Mucosa of descending colon (tissue), 3 donors: ENCODE measurements at places on chromosomes 5 and 9.

DNA sequence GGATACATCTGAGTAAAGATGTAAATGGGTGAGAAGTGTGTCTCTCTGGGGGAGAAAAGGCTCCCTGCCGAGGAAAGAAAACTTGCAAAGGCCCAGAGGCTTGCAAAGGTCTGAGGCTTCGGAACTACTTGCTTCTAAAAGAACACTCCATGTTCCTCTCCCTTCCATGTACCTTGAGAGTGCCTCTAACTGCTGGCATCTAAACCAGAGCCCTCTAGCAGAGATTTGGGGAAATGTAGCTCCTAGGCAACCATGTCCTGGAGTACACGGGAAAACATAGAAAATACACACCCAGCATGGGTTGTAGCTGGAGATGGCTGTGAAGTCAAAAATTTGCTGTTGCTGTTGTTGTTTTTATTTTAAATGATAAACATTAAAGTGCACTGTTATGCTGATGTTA is 151.6 kb downstream of the SYK start:
- DNase-seq: no peak

DNA sequence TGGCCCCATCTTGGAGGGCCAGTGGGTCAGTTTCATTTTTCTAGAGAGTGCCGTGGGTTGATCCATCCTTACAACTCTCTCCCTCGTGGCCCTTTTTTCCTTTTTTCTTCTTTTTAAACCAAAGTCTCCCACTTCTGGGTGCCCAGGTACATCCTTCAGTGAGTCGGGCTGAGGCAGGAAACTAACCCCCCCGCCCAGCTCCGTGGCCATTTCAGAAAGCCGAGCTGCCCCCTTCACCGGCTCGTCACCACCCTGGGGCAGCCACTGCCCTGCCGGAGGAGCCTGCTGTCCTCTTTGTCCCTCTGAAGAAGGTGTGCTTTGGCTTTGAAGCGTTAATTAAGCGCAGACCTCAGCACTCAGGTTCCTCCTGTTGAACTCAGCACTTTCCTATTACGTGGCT is 5.2 kb downstream of the CFAP77 start:
- DNase-seq: no peak

GRCh38 chr5:126370796-126371718 is 52.2 kb upstream of the GRAMD2B start:
- DNase-seq: peak; percentile 67

GRCh38 chr9:115717298-115717697 is 436.3 kb upstream of the PAPPA start:
- no peak for DNase-seq

DNA sequence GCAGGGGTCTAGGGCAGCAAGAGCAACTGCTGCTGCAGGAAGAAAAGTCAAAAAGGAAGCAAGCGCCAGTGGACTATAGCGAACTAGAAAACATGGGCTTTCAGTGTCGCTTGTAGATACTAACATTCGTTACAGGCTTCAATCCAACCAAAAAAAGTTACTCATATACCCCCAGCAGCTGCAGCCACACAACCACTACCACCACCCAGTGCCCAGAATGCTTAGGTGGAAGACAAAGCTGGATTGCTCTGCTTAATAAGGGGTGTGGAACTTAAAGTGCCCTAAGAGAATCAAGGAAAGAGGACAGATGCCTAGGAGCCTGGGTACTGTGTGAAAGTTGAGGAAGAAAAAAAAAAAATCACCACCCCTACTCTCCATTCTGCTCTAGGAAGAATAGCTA is 203.6 kb downstream of the ELAVL2 start:
- DNase-seq: no peak

DNA sequence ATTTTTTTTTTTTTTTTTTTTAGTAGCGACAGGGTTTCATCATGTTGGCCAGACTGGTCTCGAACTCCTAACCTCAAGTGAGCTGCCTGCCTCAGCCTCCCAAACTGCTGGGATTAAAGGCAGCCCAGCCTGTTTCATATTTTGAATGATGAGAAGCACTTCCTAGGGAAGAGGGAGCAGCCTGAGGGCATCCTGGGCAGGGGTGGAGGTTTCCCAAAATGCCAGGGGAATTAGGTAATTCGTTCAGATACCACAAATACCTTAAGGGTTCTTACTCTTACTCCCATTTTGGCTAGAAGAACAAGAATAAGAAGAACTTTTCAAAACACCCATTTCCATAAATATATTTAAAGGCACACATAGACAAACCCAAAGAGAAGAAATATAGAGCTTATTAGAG is 29.5 kb upstream of the RAPGEF1 start:
- DNase-seq: no peak

GRCh38 chr5:1034421-1034905 is 25.9 kb downstream of the NKD2 start:
- DNase-seq: no peak

DNA sequence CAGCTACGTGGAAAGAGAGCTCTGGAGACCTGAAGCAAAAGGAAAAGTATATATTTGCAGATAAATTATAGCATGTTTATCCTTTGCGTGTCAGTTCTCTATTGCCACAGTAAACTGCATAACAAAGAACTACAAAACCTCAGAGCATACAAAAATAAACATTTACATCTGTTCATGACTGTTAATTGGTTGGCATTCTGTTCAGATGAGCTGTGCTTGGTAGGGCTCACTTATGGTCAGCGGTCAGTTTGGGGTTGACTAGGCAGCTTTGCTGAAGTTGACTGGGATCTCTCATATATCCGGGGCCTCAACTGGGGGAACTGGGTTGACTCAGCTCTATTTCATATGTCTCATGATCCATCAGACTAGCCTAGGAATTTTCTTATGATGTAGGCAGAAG is 257.7 kb downstream of the TLE1 start:
- no peak for DNase-seq

DNA sequence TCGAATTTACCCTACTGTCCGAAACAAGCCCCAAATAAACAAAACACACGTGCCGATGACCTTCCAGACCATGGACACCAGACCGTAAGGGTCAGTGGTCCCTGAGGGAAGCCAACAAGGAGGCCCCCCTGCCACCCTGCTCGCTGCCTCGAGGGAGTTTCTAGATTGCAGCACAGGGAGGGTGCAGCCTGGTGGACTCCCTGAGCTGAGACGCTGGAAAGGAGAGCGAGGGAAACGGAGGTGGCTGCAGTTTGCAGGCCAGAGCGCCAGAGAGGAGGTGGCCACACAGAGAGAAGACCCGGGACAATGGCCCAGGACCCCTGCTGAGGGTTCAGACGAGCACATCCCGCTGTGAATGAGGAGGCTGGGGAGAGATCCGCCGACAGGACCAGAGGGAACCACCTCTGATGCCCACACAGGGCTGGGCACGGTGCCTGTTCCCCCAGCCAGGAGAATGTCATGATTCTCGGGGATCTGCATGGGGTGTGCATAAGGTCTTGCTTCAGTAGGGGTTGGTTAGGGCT is 48.9 kb downstream of the SLC6A3 start:
- DNase-seq: no peak

GRCh38 chr5:109340351-109340750 is 69.4 kb downstream of the PJA2 start:
- no peak for DNase-seq

- DNase-seq: no peak
Observed at GRCh38 chr5:178209334-178210072, 5.2 kb downstream of the HNRNPAB start.

- no peak for DNase-seq
Observed at GRCh38 chr5:176741561-176742211, 68.7 kb upstream of the UNC5A start.

GRCh38 chr5:7876867-7877266 is 7.9 kb downstream of the MTRR start:
- DNase-seq: no peak

DNA sequence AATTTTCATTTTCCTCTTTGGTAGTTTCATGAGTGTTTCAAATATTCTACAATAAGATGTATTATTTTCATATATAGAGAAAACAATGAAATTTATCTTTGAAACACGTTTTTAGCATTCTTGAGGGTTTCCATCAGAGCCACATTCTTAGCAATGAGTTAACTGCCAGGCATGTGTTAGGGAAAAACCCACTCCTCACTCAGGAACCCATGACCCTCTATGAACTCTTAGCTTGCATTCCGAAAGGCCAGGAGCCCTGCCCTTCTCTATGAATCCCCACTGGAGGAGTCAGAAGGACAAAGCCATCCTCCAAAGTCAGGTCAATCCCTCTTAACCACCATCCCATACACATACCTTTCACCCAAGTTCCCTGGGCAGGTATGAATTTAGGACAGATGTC is 57.5 kb downstream of the ADAMTS12 start:
- no peak for DNase-seq

- peak; percentile 7 for DNase-seq
Observed at GRCh38 chr5:54443270-54443669, 12.2 kb upstream of the HSPB3 start.

- DNase-seq: no peak
Observed at GRCh38 chr5:144598451-144599068, 427.9 kb downstream of the KCTD16 start.

DNA sequence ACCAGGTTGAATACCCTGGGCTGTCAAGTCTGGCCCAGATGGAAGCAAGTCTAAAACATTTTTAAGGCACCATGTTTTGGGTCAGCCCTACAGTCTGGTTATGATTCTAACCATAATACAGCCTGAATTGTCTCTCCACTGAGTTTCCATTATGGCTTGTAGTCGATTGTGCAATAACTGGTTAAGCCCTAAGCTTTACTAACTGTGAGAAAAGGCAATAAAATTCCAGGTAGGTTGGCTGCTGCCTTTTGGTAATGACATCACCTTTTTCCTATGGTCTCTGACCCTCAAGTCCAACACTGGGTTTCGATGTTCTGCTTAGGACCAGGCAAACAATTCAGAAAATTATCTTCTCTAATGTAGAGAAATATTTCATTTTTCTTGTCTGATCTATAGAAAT is 243.3 kb downstream of the ACTL7B start:
- DNase-seq: no peak

DNA sequence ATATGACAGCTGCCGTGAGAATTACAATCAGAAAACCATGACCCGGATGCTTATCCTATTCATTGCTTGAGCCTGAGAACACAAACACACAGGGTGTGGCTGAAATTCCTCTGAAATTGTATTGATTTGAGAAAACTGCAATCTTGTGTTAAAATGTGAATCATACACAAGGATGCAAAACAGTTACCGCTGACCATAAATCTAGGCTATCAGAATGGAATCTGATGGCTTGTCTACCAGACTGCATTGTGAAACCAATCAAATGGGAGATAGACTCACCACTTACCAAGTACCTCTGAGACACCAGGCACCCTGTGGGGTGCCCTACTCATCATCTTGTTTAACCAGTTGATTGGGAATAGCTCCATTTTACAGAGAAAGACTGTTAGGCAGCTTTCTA is 188.7 kb upstream of the MSX2 start:
- DNase-seq: no peak

GRCh38 chr5:65790371-65791163 is 68.6 kb downstream of the NLN start:
- no peak for DNase-seq

DNA sequence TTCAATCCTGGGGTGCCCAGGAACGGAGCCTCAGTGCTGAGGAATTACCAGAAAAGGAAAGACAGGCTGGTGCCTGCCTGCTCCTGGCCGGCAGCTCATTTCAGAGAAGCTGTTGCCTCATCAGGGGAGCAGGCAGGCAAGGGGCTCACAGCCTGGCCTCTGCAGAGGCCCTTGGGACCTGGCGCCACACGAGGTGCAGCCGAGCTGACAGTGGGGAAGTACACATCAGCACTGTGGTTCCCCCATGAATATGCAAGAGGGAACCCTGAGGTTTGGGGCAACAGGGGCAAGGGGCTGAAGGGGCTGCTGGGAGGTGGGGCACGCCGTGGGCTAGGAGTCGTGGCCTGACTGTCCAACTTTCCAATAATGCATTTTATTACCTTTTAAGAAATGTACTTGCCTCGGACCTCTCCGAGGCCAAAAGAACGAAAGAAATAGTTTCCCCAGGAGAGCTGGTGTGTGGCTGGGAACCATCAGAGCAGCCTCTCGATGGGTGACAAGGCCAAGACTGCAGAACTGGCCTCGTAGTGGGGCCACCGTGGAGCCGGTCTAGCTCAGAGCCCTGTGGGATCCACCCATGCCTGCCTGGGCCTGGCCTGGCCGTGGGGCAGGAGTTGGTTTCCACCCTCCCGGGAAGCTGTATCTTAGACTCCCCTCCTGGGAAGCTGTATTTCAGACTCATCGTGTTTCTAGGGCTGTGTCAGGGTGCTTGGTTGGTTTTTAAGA is 198.6 kb downstream of the PAX5 start:
- no peak for DNase-seq

DNA sequence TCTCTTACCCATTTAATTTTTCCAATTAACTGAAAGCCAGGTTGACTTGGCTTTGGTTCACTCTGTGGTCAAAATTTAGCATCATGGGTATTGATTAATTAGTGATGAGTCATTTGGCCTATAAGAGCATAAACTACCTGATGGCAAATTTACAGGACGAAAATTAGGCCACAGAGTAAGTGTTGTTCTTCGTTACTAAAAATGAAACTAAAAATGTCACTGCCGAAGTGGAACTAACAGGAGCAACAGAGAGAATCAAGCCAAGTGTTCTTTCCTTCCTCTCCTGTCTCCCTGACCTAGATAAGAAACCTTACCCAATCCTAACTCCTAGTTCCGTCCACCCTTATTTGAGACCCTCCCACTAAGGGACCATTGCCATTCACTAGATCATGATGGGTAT is 176.9 kb downstream of the RAB3C start:
- DNase-seq: no peak

DNA sequence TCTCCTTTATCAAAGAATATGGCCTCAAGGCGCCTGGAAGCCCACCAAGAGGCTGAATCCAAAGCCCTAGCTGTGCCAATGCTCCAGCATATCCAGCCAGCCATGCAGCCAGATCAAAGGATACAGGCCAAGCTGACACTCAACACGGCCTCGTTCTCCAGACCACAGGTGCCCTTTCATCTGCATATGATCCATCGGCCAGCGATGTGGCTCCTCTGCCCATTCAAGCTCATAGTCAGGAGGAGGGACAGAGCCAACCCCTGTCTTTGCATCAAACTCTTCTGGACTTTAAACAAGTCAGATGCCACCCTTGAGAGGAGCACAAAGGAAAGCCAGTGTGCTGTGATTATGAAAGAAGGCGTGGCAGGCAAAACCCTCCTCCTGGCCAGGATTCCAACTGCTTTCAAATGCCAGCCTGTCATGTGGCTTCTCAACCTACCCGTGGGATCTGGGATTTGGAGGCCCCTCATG is 42.5 kb downstream of the ADAM19 start:
- no peak for DNase-seq

- DNase-seq: no peak
Observed at GRCh38 chr9:35903049-35903448, 3.0 kb upstream of the HRCT1 start.

GRCh38 chr5:3656803-3657202 is 61.2 kb downstream of the IRX1 start:
- no peak for DNase-seq

DNA sequence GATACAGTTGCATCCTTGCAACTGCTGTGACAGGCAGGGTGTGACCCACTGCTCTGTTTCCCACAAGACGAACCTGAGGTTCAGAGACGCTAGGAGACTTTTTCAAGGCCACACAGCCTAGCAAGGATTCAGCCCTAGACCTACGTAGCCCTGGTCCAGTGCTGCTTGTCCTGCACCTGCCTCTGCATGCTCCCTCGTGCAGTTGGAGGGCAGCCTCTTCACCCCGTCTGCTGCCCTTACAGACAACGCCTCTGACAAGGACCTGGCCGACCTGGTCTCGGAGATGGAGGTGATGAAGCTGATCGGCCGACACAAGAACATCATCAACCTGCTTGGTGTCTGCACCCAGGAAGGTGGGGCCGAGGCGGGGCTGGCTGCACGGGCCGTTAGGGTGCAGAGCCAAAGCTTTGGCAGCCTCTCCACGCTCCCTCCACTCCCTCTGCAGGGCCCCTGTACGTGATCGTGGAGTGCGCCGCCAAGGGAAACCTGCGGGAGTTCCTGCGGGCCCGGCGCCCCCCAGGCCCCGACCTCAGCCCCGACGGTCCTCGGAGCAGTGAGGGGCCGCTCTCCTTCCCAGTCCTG is 8.5 kb downstream of the FGFR4 start:
- no peak for DNase-seq
